ENCODE measurements at places on chromosomes 1 and 21.

GRCh38 chr1:159196543-159196942 lies 8.1 kb upstream of the ACKR1 start:
- DNase-seq, result no peak

GRCh38 chr1:91583326-91583755 lies 82.7 kb downstream of the CDC7 start:
- DNase-seq, result no peak

DNA sequence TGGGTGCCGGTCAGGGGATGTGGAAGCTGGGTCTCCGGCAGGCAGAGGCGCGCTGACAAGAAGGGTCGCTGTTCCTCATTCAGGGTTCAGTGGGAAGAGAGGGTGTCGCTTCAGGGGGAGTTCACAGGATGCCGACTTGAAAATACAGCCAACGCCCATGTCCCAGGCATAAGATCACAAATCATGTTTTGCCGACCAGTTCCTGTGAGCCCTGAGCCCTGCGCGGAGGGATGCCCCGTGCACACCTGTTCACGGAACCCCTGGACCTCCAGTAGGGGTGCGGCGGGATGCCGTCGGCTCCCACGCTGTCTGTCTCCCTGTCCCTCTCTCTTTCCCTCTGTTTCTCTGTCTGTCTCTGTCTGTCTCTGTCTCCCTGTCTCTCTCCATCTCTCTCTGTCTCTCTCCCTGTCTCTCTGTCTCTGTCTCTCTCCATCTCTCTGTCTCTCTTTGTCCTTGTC lies 26.8 kb downstream of the TP73 start:
- no peak for DNase-seq

- no peak for DNase-seq
Measured at GRCh38 chr1:166197141-166197540, 30.3 kb upstream of the FAM78B start.

DNA sequence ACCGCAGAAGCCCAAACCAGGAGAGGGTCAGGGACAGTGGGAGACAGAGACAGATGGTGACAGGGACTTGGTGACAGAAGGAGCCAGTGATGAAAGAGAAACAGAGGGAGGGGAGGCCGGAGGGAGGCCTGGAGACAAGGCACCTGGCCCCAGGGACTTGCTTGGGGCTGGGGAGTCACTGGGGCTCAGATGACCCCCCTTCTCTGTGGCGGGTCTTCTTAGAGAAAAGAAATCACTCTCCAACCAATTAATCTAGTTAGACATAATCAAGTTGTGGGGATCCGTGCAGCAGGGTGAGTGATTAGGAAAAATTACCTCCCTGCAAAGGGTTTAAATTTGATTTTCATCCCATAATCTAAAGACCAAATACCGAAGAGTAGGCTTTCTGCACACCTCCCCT lies 519.8 kb downstream of the PTPRU start:
- DNase-seq, result no peak

DNA sequence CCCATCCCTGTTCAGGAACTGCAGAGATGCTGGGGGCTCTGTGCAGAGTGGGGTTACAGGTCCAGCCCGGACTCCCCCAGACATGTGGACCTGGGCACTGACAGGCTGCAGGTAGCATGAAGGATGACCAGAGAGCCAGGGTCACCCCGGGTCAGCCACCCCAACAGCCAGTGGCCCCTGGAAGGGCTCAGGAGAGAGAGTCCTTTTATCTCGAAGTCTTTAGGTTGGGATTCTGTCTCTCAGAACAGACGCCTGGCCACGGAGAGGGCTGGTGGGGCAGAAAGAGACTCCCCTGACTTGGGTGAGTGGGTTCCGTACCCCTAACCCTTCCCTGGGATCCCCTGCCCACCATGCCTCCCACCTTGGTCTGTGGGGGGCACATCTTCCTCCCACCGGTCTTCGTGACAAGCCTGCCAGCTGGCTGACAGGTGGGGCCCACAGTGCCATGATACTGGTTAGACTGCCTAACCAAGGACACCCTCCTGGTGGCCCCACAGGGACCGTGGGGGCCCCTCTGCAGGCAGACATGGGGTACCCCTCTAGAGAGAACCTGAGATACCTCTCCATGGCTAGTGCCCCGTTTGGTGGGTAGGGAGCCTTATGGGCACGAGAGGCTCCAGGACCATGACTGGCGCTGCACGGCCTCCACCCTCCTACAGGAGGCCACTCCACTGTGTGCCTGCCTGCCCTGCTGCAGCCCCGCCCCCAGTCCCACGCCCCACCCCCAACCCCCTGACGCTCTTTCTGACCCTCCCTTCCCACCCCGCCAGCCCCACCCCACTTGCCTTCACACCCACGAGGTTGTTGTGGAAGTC lies 24.2 kb downstream of the WNT9A start:
- DNase-seq, result no peak

DNA sequence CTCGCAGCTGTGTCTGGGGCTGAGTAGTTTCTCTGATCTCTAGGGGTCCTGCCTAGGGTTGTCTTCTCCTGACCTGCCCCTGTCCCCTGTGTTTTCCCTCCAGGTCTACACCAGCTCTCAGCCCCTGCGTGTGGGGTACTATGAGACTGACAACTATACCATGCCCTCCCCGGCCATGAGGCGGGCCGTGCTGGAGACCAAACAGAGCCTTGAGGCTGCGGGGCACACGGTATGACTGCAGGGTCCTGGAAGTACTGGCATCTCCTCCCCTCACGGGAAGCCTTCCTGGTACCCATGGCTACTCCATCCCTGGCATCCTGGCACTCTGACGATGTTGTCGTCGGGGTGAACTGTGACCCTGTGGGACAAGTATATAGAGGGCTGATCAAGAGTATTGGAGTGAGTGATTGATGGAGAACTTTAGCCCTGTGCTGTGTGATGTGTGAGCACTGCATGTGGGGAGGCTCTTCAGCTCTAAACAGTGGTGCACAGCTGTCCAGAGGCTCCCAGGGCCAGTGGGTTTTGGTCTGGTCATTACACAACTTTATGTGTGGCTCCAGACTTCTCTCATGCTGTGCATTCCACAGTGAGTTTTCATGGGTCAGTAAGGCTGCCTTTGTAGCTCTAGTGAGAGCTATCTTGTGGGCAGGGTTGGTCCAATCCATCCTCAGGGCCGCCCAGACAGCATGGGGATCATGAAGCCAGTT lies 14.4 kb downstream of the FAAH start:
- DNase-seq, result no peak

DNA sequence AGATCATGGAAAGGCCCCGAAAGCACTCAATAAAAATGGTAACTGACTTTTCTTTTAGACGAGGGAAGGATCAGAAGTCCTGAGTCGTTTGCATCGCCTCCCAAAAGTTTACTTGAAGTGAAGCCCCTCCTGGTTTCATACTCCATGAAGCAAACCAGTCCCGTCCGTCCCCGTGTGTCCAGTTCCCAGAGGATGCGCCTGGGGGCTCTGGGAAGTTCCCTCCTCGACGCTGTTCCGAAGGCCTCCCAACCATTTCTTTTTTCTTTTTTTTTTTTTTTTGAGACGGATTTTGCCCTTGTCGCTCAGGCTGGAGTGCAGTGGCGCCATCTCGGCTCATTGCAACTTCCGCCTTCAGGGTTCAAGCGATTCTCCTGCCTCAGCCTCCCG lies 661 bp upstream of the OSCP1 start:
- no peak for DNase-seq
